ENCODE measurements at places on chromosomes 7 and 10.

DNA sequence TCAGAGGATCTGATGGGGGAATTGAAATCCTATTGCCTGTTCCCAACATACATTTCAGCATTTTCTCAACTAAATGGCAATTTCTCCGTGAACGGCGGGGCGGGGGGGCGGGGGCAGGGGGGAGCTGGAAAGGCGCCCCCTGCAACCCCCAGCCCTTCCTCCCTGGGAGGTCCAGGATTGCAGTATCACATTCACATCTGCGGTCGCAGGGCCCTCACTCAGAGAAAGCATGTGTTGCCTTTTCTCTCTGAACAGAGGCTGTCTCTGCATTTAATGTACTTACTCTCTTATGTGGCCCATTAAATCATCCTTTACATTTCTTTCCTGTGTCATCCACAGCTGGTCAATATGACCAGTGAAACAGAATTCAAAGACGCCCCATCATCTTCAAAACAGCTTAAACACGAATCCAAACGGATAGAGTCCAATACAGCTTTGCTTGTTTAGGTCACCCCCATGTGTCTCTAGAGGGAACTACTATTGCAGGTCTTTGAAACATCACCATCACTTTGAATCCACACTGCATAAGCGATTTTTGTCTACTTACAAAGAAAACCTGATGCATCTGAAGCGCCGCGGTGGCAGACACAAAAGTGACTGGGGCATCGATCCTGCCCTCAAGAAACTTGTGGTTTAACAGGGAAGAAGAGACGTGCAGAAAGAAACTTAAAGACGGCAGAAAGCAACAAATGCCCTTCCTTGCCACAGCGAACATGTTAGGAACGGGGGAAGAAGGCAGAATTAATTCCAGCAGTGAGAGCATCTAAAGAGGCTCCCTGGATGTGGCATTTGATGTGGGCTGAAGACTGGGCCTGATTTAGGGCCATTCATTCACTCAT lies 17.0 kb upstream of the ECHDC3 start:
- DNase-seq, result no peak

- DNase-seq, result no peak
Measured at GRCh38 chr10:70616761-70617160, 14.2 kb upstream of the PRF1 start.

- DNase-seq, result no peak
Measured at GRCh38 chr7:132800522-132800921, 224.3 kb upstream of the PLXNA4 start.

- DNase-seq, result no peak
Measured at GRCh38 chr10:16854623-16855022, 37.4 kb upstream of the RSU1 start.

DNA sequence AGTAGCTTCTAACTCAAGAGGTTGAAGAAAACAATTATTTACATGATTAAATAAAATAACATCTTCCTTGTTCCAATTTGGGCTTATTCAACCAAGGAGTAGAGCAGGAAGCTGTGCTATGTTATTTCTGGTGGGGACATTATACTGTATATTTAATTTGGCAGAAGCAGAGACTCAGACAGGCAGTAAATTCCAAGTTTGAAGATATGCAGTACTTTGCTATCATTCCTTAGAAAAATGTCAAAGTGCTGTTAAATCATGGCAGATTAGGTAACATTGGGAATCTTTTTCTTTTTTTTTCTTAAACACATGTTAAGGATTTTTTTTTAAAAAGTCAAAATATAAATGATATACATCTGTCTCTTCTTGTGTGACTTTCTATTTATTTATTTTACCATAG lies 190.1 kb downstream of the SUGCT start:
- DNase-seq, result no peak

DNA sequence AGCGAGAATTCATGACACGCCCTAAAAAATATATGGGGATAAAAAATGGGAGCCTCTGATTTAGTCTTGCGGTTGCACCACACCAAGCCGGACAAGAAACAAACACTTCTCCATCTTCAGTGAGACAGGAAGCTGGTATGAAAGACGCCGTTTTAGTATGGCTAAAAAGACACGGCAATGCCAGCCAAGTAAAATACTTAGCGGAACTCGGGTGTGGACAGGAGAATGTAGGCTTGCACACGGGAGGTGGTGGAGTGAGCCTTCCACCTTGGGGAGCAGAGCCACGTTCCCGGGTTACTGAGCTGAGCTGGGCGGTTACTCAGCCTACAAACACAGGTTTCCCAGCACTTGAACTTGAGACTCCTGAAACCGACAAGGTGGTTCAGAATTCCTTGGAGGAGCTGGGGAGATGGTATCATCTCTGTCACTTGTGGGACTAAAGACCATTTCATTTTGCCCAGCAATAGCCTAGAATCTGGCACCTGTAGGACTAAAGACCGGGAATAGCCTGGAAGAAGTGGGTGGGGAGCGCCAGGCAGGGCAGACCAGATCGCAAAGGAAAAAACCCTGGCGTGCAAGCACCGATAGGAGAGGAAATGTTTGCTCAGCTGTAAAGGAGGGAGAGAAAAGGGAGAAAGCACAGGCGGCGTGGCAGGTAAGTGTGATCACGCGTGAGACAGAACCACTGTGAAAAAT lies 34.8 kb upstream of the SEPHS1 start:
- no peak for DNase-seq

GRCh38 chr10:97259119-97259518 lies 33.3 kb downstream of the ARHGAP19 start:
- DNase-seq, result no peak

GRCh38 chr7:116162254-116162653 lies 48.1 kb upstream of the TES start:
- no peak for DNase-seq

- DNase-seq, result no peak
Measured at GRCh38 chr7:21603462-21603861, 60.6 kb downstream of the DNAH11 start.

DNA sequence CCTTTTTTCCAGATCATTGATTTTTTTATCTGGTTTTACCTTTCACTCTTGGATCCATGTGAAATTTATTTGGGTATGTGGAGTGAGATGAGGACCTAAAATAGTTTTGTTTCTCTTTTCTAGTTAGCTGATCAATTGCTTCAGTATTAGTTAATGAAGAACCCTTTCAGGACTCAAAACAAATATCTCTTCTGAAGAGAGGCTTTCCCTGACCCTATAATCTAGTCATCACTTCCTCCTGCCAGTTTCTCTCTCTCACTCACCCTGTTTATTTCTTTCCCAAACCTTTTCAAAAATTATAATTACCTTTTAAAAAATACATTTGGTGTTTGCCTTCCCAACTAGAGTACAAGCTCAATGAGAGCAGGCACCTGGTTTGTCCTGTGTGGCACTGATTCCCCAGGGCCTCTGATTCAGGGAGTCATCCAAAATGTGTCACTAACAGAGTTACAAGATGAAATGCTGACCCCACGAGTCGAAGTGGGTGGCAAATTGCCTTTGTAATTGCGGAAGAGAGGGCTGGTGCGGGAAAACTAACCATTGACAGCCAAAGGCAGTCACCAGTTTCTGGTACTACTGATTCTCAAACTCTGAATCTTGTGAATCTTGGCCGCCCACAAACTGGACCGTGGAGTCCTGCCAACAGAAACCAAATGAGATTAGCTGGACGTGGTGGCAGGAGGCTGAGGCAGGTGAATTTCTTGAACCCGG lies 2.4 kb downstream of the TMEM140 start:
- no peak for DNase-seq

DNA sequence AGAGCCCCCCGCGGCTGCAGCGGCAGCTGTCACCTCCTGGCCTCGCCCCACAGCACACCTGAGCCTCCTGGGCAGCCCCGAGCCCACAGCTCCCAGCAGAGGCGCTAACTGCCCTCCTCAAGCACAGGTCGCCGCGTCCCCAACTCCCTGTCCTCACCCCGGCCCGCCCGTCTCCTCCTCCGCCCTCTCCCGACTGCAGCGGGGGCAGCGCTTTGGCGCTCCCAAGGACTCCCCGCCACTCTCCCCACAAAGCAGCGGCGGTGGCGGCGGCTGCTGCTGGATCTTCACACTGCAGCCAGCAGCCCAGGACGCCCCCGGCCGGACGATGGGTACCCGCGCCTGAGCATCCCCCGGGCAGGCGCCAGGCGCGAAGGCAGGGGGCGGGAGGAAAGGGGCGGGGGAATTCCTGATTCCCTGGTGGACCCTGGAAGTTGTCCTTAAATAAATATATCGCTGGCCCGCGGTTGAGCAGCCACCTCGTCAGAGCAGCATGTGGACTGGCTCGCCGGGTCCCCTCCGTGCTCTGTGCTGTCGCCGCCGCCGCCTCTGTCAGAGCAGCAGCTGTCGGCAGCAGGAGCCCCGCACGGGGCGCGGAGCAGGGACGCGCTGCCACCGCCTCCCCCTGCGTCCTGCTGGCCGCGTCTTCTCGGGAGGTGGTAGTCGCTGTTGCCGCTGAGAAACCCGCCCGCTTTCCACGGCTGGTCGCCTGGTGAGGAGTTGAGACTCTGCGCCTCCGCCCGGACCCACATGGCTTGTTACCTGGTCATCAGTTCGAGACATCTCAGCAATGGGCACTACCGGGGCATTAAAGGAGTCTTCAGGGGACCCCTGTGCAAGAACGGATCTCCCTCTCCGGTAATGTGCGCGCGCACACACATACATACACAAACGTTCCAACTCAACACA lies at the start of gene ZNF804B:
Gene ZNF804B, plus strand, starts transcription at position 471 of the 906 bp plus-strand sequence. Its CDS starts 277 bp downstream, at position 748.
- no peak for DNase-seq

GRCh38 chr10:7577176-7577575 lies 89.6 kb downstream of the ITIH5 start:
- no peak for DNase-seq

DNA sequence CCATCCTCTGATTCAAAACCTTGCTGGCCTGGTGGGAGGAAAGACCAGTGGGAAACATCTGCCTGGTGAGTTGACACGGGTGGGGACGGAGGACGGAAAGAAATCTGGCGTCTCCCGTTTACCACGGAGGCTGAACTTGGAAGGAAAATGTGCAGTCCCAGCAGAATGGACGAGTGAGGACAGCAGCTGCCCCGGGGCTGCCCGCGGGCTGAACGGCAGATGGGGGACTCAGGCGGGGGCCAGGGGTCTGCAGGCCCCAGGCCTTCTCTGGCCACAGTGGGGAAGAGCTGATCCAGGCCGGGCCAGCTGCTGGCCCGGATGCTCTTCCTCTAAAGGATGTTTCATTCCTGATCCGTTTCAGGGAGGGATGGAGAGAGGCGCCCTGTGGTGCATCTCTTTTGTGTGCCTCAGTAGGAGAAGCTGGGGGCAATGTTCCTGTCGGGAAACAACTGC lies 147.5 kb upstream of the CHST15 start:
- no peak for DNase-seq

DNA sequence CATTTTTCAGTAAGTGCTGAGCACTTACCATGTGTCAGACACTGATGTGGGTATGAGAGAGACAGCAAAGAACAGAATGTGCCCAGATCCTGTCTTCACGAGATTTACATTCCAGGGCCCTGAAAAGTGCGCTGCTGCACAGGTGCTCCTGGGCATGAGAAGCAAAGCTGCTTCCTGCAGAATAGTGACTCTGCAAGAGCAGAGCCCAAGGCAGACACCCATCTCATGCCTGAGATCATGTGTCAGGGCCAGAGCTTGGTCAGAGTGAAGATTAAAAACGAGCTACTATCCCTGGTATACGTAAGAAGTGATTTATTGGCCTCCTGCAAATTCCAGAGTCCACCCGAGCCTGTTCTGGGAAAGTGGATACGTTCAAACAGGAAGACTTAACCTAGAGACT lies 824.4 kb downstream of the GRID1 start:
- no peak for DNase-seq

GRCh38 chr7:101200504-101200861 lies 353 bp downstream of the MOGAT3 start:
- no peak for DNase-seq

DNA sequence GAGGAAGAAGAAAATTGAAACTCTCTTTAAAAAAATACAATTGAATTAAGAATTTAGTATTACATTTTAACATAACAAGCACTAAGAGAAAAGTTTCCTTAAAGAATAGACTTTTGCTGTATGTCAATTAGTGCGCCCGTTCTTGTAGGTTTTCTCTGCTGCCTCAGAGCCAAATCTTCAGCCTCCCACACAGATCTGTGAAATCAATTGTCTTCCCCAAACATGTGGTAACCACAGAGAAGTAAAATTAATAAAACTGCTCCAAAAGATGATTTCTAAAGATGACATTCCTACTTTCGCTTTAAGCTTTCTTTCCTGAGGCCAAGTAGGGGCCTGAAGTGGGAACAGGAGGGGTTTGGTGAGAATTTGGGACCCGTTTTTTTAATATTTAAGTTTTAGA lies 113.2 kb upstream of the ADO start:
- DNase-seq, result no peak

All from anterior cingulate cortex (tissue), 58 donors.